ENCODE measurements at places on chromosomes 4 and X.

- no peak for DNase-seq
Observed at GRCh38 chr4:93317057-93317456, 511.5 kb upstream of the ATOH1 start.

DNA sequence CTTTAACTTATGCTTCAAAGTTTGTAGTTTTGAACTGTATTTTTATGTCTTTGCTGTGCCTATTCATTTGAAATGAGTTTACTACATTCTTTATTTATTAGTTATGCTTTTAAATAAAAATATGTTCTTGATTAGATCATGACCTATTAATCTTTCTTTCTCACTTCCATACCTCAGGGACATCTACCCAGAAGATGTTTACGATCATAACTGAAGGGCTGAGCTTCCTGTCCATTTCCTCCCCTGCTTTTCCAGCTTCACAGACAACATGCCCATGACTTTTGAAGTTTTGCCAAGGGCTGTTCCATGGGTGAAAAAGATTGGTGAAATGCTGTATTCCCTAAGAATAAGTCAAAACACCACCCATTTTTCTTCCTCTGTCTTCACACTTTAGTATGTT, 99.7 kb upstream of the DDIT4L start:
- no peak for DNase-seq

GRCh38 chr4:152898606-152899005, 37.5 kb upstream of the FHDC1 start:
- no peak for DNase-seq

GRCh38 chrX:151713849-151714248, 2.0 kb upstream of the FATE1 start:
- no peak for DNase-seq

- no peak for DNase-seq
Observed at GRCh38 chr4:95178938-95179337, 369.8 kb downstream of the UNC5C start.
